AG20443 (cell line): ENCODE measurements at places on chromosomes 5 and 9.

GRCh38 chr5:122561209-122561608 is 213.7 kb upstream of the SNX2 start:
- no peak for DNase-seq

DNA sequence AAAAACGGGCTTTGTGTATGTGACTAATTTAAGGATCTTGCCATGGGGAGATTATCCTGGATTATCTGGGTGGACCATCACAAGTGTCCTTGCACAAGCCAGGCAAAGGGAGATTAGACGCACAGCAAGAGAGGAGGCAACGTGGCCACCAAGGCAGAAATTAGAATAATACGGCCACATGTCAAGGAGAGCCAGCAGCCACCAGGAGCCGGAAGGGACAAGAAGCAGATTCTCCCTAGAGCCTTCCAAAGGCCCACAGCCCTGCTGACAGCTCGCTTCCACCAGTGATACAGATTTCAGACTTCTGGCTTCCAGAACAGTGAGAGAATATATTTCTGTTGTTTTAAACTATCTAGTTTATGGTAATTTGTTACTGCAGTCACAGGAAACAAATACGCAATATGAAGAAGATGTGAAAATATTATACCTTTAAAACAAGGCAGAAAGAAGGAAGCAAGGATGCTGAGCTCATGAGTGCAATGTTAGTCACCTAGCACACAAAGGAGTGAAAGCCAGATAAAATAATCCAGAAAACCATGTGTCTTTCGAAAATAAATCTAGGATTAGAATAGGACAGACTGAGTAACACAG is 28.7 kb upstream of the F2RL1 start:
- DNase-seq = no peak

DNA sequence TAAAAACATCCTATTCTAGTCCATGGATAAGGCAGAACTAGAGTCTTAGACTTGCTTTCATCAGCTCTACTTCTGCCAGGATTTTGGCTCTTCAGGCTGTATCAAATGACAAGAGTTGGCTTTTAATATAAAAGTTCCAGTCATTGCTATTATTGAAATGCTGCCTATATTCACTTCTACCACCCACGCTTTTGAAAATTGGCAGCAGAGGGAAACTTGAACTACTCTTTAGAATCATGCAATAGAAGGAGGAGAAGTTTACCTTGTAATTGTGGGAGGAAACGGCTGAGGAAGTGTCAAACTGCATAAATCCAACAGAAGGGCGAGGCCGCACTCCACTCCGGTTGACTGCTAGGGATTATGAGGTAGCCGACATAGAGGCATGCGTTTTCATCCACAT is 122.6 kb upstream of the BASP1 start:
- no peak for DNase-seq

- DNase-seq = no peak
Measured at GRCh38 chr9:5873439-5873838, 17.2 kb upstream of the MLANA start.

DNA sequence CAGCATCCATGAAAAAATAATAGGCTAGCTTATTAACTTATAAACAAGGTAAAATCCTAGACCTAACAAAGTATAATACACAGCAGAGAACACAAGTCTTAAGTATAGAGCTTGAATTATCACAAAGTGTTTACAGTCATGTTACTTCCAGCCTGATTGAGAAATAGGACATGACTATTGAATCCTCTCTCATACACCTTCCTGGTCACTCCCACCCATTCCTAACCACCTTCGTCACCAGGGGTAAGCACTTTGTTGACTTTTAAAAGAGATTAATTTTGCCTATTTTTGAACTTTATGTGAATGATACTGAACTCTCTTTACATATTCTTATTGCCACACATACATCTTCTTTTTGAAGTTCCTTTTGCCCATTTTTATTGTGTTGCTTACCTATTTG is 325.8 kb downstream of the PJA2 start:
- DNase-seq = no peak

GRCh38 chr5:126984632-126985031 is 45.7 kb downstream of the MARCHF3 start:
- peak; percentile 35 for DNase-seq

DNA sequence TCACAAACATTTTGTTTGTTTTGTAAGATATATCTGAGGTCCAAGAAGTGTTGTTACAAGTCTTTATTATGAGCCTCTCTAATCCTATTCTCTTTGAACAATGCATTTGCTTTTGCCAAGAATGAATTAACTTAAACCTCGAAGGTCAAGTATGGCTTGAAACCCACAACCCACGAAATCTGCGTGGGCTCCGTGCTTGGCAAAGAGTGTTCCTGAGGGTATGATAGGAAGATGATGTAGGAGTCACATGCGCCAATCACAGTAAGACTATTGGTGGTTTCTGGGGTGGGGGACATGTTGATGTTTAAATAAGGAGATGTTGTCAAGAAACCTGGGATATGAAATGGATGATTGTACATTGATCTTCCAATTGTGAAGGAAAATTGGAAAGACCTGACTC is 330.8 kb upstream of the RFX3 start:
- no peak for DNase-seq

- DNase-seq = peak; percentile 50
Measured at GRCh38 chr5:157076558-157076957, 17.6 kb upstream of the HAVCR1 start.

- peak; percentile 93 for DNase-seq
Measured at GRCh38 chr5:77133061-77133758, 46.1 kb upstream of the ZBED3 start.

DNA sequence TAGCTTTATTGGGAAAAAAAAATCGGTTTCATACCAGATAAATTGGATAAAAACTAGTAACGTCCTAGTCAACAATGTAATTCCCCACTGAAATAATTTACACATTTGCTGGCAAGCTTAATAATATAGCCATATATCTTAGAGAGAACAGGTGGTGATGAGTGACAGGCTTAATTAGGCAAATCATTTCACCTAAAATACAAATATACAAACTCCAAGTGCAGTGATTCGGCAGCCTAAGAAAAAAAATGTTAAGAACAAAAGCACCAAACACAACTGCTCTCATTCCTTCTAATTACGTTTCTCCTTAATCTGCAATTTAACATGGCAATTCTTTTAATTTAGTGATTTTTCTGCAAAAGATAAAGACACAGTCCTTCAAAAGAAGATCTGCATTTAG is 56.0 kb upstream of the SLC25A51 start:
- DNase-seq = no peak

- DNase-seq = peak; percentile 85
Measured at GRCh38 chr9:77514886-77515711, 133.0 kb downstream of the GNA14 start.

- no peak for DNase-seq
Measured at GRCh38 chr5:68192679-68193060, 22.9 kb upstream of the PIK3R1 start.

DNA sequence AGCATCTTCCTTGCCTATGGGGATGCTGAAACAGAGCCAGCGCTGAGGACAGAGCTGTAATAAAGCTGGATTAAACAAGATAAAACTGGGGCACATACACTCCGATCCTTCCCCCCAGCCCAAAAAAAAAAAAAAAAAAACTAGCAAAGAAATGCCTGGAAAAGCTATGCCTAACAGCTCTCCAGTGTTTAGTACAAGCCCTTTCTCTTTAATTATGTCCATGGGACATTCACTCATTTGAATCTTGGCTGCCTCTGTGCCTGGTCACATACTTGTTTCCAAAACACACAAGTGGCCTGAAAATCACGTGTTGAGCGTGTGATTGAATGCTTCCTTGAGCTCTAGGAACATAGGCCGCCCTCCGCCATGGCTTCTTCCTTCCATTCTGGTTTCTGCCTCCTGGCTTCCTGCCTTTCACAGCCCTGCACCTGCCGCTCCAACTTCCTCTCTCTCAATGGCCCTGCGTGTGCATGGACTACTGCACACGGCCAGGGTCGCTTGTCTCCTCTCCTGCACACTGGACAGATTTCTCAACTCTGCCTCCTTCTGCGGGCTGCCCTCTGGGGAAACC is 111.0 kb upstream of the RETREG1 start:
- no peak for DNase-seq

DNA sequence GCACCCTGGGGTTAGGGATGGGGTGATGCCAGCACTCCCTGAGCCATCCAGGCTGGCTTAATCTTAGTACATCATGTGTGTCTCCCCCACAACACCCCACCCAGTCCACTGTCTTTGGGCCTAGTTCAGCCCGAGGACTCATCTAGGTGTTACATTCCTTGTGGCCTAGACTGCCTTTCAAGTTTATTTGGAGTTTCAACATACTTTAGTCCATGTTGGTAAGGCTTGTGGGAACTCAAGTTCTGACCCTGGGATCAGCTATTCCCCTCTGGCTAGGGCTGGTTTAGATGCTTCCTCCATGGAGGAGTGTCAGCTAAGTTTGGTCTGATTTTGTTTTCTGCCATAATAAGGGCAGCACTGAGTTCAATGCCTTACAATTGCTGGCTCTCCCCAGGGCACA is 302.4 kb downstream of the SMARCA2 start:
- no peak for DNase-seq

DNA sequence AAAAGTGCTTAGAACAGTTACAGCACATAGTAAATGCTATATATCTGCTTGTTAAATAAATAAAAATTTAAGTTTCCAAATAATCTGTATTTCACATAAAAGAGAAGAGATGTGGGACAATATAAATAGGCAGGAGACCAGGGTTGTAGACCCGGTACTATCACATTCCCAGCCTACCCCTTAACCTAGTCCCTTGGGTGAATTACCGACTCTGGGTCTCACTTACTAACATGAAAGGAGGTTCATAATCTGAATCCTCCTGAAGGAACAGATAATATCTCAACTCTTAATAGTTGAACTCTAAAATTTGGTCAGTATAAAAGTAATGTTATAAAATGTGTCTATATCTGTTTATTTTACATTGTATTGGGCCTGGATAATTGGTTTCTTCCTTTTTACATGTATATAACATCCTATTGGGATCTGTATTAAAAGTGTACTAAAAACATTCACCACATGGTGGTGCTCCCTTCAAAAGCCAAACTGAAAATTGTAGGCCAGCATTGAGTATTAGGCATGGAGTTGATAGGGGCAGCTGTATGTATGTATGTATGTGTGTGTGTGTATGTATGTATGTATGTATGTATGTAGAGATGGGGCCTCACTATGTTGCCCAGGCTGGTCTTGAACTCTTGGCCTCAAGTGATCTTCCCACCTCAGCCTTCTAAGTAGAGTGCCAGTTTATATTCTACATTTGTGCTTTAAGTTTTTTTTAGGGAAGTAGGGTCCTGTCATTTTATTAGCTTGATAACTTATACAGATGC is 64.2 kb upstream of the ABL1 start:
- DNase-seq = peak; percentile 58

DNA sequence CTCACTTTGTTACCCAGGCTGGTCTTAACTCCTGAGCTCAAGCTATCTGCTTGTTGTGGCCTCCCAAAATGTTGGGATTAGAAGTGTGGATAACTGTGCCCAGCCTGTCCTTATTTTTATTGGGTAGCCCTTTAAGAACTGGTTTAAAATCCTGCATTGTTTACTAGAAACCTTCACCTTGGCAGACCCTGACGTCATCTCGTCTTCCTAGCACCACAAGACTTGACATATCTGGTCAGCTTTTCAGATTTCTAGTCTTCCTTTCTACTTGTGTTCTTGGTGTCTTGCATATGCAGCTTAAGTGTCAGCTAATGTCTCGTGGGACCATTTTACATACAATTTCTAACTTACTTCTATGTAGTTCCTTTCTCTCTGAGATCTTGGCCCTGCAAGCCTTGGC is 258.9 kb downstream of the IZUMO3 start:
- no peak for DNase-seq

- DNase-seq = no peak
Measured at GRCh38 chr9:15746905-15747304, 194.1 kb downstream of the CCDC171 start.

- DNase-seq = no peak
Measured at GRCh38 chr9:6669881-6670280, 24.4 kb upstream of the GLDC start.

- DNase-seq = no peak
Measured at GRCh38 chr5:134133188-134133994, 18.9 kb downstream of the TCF7 start.

DNA sequence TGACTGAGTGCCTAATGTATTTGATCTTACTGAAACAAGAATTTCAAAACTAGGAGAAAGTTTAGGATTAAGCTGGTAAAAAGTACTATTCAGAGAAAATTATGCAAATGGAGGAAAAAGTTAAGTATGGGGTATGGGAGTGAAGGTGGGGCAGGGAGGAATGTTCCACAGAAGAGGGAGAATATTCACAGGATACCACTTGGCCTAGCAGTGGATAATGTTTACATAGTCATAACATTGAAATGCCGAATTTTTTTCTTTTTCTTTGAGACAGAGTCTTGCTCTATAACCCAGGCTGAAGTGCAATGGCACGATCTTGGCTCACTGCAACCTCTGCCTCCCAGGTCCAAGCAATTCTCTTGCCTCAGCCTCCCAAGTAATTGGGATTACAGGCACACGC is 61.2 kb upstream of the LMNB1 start:
- DNase-seq = no peak
